Glutamatergic neuron (in vitro differentiated cells): ENCODE measurements at places on chromosomes 6 and 20. TPM values are rescaled to one million over a fixed set of nuclear protein-coding genes. Genes with fewer than 3 reads are reported as not detected.

The VWA7 gene
- total RNA-seq = 3.2 TPM

The BMP2 gene
- total RNA-seq = 0.66 TPM

The RNF144B gene
- total RNA-seq = not detected

The KCNG1 gene
- 3.6 TPM for total RNA-seq

The ANKEF1 gene
- 4.3 TPM for total RNA-seq

The ARFGEF3 gene
- total RNA-seq = 15.3 TPM

The ULBP3 gene
- total RNA-seq = 7.5 TPM

The MICB gene
- total RNA-seq = 3.6 TPM

The KIAA0408 gene
- total RNA-seq = 110 TPM

The AIF1 gene
- total RNA-seq = not detected

The NHSL1 gene
- total RNA-seq = 57.8 TPM

The CRIP3 gene
- 0.69 TPM for total RNA-seq

The HLA-DQB2 gene
- total RNA-seq = not detected

The HLA-DRB1 gene
- 0.34 TPM for total RNA-seq

The SLC52A3 gene
- not detected for total RNA-seq

The LRRC73 gene
- 1.2 TPM for total RNA-seq

The IL17A gene
- not detected for total RNA-seq

The ALDH8A1 gene
- total RNA-seq = 1.8 TPM

The PLCB4 gene
- 28.9 TPM for total RNA-seq

The PXDC1 gene
- 7.5 TPM for total RNA-seq

The SLC2A4RG gene
- total RNA-seq = 47.9 TPM

The ZNF217 gene
- 64.7 TPM for total RNA-seq

The CST5 gene
- total RNA-seq = not detected

The SSTR4 gene
- not detected for total RNA-seq

The OPRM1 gene
- not detected for total RNA-seq

The ARMC12 gene
- total RNA-seq = 2.6 TPM

The TSPO2 gene
- total RNA-seq = not detected

The NR2E1 gene
- not detected for total RNA-seq

The LPA gene
- 1.9 TPM for total RNA-seq

The TPD52L1 gene
- total RNA-seq = not detected

The TNFRSF6B gene
- total RNA-seq = not detected

The UBD gene
- total RNA-seq = not detected
